Activated CD4-positive, CD25-positive, alpha-beta regulatory T cell (primary cell): ENCODE measurements at places on chromosomes 5 and 9.

- DNase-seq = no peak
Measured at GRCh38 chr5:152290181-152290580, 114.9 kb downstream of the NMUR2 start.

- no peak for DNase-seq
Measured at GRCh38 chr5:14428302-14429081, 153.1 kb upstream of the OTULINL start.

DNA sequence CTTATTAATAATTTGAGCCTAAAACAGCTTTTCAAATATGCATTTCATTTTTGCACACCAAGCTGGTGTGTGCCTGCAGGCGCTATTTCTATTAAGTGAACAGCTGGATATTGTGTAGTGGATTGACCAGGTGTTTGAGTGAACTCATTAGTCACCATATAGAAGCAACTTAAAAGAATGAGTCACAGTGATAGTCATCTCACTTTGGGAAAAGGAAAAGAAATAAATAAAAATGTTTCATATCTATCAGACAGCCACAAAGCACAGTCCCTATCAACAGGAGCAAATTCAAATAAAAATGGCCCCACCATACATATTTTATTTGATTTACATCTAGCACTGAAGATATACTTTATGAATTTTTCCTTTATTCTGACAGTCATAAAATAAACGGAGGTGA, 456.5 kb upstream of the CDH9 start:
- DNase-seq = no peak

- DNase-seq = no peak
Measured at GRCh38 chr5:179817470-179817840, 3.2 kb upstream of the SQSTM1 start.

GRCh38 chr9:22148528-22148875, 139.4 kb upstream of the CDKN2B start:
- DNase-seq = no peak

DNA sequence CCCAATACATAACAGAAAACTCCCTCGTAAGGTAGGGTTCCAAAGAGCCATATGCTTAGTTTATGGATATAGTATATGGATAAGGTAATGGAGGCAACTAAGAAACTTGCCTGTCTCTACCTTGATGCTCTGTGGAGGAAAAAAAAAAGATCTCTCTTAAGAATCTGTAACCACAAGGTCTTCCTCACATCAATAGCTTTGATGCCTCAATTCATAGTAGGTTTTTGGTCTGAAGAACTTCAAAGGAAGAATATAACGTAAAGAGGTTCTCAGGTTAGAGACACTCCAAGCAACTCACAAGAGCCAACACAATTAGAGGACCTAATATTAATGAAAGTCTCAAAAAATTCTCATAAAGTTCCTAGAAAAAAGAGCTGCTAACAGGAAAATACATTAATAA, 140.2 kb downstream of the FBN2 start:
- no peak for DNase-seq

- no peak for DNase-seq
Measured at GRCh38 chr9:138003485-138004190, 126.1 kb downstream of the CACNA1B start.

GRCh38 chr9:121682926-121683515, 31.6 kb downstream of the DAB2IP start:
- DNase-seq = no peak

GRCh38 chr9:116819116-116819515, 132.0 kb downstream of the TRIM32 start:
- DNase-seq = no peak

DNA sequence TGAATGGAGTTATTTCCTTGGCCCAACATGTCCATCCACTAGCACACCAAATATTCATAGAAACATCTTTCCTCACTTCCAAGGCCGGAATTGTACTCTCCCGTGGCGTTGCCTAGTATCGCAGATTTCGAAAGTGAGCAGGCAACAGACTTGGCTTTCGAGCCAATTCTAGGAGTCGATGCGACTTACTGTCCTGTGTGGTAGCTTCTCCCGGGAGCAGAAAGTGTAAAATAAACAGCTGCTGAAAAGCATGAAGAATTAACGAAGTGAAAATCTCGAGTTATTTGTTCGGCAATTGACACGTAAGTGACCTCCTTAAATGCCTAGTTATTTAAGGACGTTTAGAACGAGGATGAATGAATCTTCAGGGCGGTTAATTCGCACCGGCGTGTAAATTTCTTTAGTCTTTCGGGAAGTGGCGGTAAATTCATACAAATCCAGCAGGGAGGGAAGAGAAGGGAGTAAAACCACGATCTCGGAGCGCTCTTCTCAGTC, 449 bp upstream of the PCSK5 start:
- DNase-seq = no peak

GRCh38 chr9:38228331-38229103, 159.5 kb upstream of the SHB start:
- DNase-seq = no peak

GRCh38 chr5:111813537-111813936, 56.5 kb upstream of the NREP start:
- no peak for DNase-seq

DNA sequence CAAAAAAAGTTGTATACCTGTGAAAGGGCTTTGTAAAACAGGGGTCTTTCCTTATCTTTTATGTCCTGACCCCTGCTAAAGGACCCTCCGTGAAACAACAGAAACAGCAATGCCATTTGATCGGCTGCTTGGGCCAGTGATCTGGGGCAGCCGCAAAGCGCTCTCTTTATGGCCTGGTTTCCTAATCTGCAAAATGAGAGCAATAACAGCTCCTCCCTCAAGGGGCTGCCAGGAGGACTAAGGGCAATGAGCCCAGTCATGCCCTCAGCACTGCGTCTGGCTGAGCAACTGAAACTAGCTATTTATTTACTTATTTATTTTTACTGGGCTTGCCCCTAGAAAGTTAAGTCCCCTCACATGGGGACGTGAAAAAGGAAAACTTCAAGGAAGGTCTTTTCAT, 18.3 kb downstream of the CMBL start:
- no peak for DNase-seq

- no peak for DNase-seq
Measured at GRCh38 chr9:104617418-104617817, 586 bp downstream of the OR13C9 start.

GRCh38 chr5:151471276-151471675, 23.9 kb downstream of the SLC36A1 start:
- DNase-seq = no peak

DNA sequence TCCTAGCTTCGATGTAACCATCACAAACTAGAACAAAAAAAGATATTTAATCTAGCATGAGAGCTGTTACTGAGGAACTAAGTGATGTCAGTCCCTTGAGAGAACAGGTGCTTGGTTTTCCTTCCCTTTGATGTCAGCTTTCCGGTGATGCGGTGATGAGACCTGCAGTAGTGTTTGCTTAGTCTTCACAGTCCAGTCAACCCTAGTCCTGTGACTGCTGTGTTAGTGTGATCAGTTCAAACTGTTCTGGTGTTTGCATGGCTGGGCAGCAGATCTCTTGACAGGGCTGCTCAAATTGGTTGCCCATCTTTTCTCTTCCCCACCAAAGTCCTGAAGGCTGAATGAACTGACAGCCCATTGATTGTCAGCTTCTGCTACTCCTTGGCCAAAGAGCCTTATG, 608.6 kb upstream of the DAB2 start:
- no peak for DNase-seq

- no peak for DNase-seq
Measured at GRCh38 chr5:60630179-60630578, 69.8 kb downstream of the DEPDC1B start.

DNA sequence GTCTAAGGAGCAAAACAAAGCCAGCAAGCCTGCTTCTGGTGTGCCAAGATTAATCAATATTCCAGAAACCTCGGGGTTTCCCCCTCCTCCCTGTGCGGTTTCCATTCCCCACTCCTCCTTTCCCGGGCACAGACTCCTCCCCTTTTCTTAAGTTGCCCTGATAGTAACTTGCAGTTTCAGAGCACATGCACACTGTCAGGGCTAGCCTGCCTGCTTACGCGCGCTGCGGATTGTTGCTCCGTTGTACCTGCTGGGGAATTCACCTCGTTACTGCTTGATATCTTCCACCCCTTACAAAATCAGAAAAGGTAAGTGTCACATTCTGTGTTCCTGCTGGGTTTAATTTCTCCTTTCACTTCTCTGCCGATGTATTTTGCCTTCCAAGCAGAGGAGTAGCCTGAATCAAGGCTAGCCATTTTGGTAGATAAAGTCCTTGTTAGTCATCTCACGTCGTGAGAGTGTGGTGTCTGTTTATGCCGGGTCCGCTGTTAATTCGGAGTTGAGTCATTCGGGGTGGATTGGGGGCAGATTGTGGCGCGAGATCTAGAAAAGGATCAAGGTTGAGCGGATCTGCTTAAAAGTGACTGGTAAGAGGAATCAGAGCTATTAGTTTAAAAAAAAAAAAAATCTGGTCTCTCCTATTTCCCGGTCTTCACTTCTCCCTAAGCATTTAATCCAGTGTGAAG, at the start of gene SLC1A3:
TSS of gene SLC1A3 (plus strand) at position 179 of the 686 bp plus-strand sequence. CDS start 1,818 bp downstream, outside the sequence.
- DNase-seq = no peak

DNA sequence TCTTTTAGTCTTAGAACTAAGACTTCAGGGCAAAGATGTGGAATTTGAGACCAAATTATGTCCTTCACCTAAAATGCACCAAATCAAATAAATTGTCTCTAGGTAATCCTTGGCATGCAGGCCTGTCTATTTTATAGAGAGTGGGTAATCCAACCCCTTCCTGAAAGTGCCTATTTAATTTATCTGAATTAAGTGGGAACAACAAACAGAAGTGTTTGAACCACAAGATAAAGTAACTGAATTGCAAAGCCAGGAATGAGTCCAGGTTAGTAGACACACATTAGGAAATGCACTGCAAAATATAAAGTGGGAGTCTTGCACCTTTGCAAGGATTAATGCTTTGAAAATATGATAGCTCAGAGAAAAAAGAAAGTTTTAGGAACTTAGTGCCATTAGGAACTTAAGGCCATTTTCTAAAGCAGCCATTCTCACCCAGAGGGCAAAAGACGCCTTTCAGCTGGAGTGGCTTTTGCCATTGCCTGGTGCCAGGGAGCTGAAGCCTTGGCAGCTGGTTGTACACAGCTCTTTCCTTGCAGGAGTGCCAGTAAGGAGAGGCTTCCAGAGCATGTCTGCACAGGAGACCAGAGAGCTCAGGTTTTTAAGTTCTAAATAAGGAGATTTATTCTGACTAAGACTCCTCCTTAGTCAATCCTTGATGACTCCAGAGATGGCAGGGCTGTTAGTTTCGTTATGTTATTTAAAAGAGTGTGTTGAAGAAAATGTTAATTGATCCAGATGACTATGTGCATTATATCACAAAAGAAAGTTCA, 151.7 kb upstream of the ELL2 start:
- no peak for DNase-seq

- peak; percentile 31 for DNase-seq
Measured at GRCh38 chr5:172106511-172107356, 81.3 kb downstream of the STK10 start.

DNA sequence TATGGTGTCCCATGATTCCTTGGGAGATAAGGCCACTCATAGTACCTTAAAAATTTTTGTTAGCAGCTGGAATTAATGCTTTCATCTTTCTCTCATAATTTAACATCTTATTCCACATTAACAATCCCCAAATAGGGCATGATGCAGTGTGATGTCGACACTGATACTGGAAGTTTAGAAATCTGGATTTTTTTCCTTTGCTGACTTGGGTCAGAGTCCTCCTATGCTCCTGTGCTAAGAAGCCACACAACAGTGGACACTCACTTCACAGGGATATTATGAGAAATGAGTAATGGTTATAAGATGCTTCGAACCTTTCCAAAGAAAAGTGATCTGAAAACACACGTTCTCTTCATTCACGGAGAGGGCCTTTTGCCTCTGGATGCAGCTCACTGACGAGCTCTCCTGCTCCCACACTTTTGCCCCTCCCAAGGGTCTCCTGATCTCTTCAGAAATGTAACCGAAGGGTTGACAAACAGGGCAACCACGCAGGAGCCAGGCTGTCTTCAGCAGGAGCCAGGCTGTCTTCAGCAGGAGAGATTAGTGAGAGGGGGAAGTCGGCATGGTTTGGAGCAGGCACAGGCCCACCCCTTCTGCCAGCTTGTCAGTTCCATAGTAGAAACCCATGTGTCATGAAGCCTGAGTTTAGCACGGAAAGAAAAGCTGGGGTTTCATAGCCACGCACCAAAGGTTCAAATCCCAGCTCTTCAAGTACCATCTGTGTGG, 247.8 kb downstream of the AOPEP start:
- no peak for DNase-seq

GRCh38 chr9:126159430-126160060, 167.1 kb upstream of the MVB12B start:
- no peak for DNase-seq

DNA sequence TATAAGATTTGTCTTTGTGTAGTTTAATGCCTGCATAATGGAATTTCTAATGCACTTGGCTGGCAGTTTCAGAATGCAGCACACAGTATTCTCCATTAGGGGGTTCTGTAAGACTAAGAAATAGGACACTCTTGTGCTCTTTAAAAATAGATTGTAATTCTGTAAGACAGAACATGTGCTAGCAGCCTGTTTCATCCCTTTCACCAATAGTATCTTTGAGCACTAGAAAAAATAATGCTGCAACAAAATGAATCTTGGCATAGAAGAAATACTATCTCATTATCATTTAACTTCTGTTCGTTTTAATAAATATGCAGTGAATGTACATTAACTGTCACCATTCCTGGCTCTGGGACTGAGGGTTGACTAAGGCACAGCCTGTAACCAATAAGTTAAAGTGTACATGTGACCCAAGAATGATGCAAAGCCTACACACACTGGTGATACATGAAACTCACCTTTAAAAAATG, 23.8 kb upstream of the ZNF622 start:
- no peak for DNase-seq

- DNase-seq = no peak
Measured at GRCh38 chr5:126479810-126480209, 56.6 kb downstream of the GRAMD2B start.

- no peak for DNase-seq
Measured at GRCh38 chr5:128193665-128194390, 110.3 kb downstream of the SLC12A2 start.

DNA sequence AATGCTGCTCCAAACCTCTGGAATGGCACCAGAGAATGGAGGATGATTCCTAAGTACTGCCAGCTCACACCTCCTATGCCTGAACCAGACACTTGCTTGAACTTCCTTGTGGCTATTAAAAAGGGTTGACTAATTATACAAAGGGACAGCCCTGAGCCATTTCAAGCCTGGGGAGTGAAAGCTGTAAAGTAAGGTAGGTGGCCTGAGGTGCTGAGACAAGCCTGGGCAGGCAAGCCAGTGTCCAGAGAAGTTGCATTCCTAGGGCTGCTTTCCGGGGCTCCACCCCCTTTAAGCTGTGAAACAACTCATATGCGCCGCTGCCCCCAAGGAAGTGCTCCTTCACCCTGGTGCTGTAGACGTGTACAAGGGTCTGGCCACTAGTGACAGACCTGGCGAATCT, 79.9 kb upstream of the SLC1A3 start:
- no peak for DNase-seq

DNA sequence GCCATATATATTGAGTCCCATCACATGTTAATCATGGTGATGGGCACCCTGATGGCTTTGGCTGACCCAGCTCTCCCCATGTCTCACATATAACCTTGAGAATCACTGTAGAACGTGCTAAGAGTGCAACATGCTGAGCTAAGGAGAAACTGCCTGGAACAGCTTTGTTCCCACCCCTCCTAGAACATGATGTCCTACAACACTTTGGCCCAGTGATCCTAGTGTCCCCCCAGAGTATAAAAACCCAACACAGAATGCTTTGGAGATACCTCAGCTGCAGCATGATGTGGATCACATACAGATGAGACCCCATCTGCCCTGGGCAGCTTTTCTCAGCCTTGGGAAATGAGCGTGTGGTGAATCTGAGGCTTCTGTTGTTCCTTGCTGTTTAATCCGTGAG, 343.5 kb downstream of the NFIB start:
- no peak for DNase-seq

GRCh38 chr9:101510459-101510858, 23.2 kb upstream of the RNF20 start:
- no peak for DNase-seq
